ENCODE measurements at places on chromosomes 6 and 20.
A peak's percentile ranks its signal among the peaks of the same experiment; 100 is the strongest.

DNA sequence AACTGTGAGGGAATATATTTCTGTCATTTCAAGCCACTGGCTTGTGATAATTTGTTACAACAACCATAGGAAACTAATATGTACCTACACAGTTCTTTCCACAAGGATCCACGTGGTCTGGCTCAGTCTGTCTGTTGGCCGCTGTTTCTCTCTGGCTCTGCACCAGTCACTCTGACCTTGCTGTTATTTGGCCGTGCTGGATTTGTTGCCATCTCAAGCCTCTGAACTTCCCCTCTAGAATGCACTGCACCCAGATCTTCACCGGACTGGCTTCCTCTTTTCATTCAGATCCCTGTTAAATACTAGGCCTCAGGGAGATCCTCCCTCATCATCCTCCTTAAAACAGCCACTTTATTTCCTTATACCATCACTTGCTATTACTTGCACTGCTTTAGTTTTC, 446.8 kb downstream of the TFAP2B start:
- no peak for DNase-seq
- no peaks in the 10 kb centered on the region for H3K27me3 ChIP-seq
- no peaks in the 10 kb centered on the region for H3K4me1 ChIP-seq
- H3K4me3 ChIP-seq: no peak overlapping the region

DNA sequence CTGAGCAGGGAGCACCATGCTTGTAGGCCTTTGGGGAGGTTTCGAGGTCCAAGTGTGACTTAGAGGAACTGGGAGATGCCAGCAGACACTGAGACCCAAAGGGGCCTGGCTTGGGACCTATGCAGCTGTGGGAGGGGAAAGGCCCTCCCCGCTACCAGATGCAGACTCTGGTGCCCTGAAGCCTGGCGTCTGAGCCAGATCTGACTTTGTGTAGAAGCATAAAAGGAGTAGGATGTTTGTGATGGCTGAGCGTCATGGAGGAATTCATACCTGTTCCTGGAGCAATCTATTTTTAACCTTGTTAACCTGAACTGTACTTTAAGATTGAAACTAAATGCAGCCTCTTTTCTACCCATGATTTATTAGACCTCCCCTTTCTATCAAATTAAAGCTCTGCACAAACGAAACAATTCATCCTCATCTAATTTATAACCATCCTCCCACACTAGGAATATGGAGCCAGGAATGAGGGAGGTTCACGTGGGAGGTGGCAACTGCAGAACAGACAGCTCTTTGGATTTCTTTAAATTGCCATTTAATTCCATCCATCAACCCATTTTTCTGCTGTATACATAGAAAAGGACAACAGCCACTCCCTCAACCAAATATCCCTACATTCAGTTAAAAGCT, 172.6 kb upstream of the AGPAT4 start:
- no peak for DNase-seq
- H3K27ac ChIP-seq: no peak overlapping the region
- H3K36me3 ChIP-seq: no peaks in the 10 kb centered on the region

- no peaks in the 10 kb centered on the region for H3K36me3 ChIP-seq
- no peak for DNase-seq
- H3K4me1 ChIP-seq: no peaks in the 10 kb centered on the region
- no peaks in the 10 kb centered on the region for H3K27me3 ChIP-seq
- no peak overlapping the region for H3K4me3 ChIP-seq
These were observed 383.7 kb upstream of the IRAK1BP1 start for GRCh38 chr6:78483553-78484197.

DNA sequence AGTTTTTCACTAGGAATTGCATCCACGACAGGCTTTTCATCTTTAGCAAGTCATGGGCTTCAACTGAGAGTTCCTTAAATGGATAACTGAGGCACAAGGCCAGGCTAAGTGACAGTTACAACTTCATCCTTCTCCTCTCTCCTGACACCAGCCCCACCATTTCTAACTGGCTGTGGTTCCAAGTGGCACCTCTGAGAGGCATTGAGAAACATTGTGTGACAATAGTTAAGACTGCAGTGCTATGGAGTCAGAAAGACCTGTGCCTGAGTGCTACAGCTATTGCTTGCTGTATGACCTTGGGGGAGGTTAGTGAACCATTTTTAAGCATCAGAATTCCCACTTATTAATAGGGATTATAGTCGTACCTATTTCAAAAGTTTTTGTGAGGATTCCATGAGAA, 26.2 kb upstream of the MLIP start:
- H3K4me3 ChIP-seq: no peak overlapping the region
- H3K36me3 ChIP-seq: no peaks in the 10 kb centered on the region
- H3K4me1 ChIP-seq: peaks cover 6% of the 10 kb centered on the region

GRCh38 chr6:133964052-133964451, 11.0 kb downstream of the TBPL1 start:
- H3K4me1 ChIP-seq: peaks cover 2% of the 10 kb centered on the region
- no peak for DNase-seq
- H3K27me3 ChIP-seq: no peaks in the 10 kb centered on the region
- no peak overlapping the region for H3K4me3 ChIP-seq
- H3K36me3 ChIP-seq: no peaks in the 10 kb centered on the region

- no peaks in the 10 kb centered on the region for H3K4me1 ChIP-seq
These were observed 471.8 kb downstream of the COL12A1 start for GRCh38 chr6:74733830-74734620.

- no peak overlapping the region for H3K27ac ChIP-seq
- H3K36me3 ChIP-seq: no peaks in the 10 kb centered on the region
- H3K4me1 ChIP-seq: no peaks in the 10 kb centered on the region
- H3K27me3 ChIP-seq: peaks cover 9% of the 10 kb centered on the region
- no peak for DNase-seq
These were observed 2.5 kb upstream of the FOXQ1 start for GRCh38 chr6:1309366-1309765.

- H3K27me3 ChIP-seq: no peaks in the 10 kb centered on the region
- no peak overlapping the region for H3K27ac ChIP-seq
- peak; percentile 30 for DNase-seq
- H3K4me3 ChIP-seq: no peak overlapping the region
- no peaks in the 10 kb centered on the region for H3K36me3 ChIP-seq
These were observed 667.7 kb upstream of the AGPAT4 start for GRCh38 chr6:161941565-161941964.

GRCh38 chr6:30769088-30769852, 24.9 kb upstream of the IER3 start:
- no peak overlapping the region for H3K4me3 ChIP-seq
- DNase-seq: peak; percentile 56
- no peaks in the 10 kb centered on the region for H3K27me3 ChIP-seq
- H3K4me1 ChIP-seq: peaks cover 18% of the 10 kb centered on the region

- peak within 1 kb of the TSS; percentile 89 for H3K27ac ChIP-seq
- H3K27me3 ChIP-seq: no peaks in the 10 kb centered on the region
- peak; percentile 62 for DNase-seq
- H3K36me3 ChIP-seq: no peaks in the 10 kb centered on the region
These were observed at the start of gene SYTL3 for GRCh38 chr6:158649289-158650143. SYTL3 (plus strand) TSS chr6:158650054; CDS start chr6:158663269, 13,215 bp downstream.

- no peak overlapping the region for H3K27ac ChIP-seq
- H3K36me3 ChIP-seq: no peaks in the 10 kb centered on the region
- no peak overlapping the region for H3K4me3 ChIP-seq
- DNase-seq: peak; percentile 74
- no peaks in the 10 kb centered on the region for H3K4me1 ChIP-seq
These were observed 30.1 kb upstream of the SLC16A10 start for GRCh38 chr6:111057074-111057752.

DNA sequence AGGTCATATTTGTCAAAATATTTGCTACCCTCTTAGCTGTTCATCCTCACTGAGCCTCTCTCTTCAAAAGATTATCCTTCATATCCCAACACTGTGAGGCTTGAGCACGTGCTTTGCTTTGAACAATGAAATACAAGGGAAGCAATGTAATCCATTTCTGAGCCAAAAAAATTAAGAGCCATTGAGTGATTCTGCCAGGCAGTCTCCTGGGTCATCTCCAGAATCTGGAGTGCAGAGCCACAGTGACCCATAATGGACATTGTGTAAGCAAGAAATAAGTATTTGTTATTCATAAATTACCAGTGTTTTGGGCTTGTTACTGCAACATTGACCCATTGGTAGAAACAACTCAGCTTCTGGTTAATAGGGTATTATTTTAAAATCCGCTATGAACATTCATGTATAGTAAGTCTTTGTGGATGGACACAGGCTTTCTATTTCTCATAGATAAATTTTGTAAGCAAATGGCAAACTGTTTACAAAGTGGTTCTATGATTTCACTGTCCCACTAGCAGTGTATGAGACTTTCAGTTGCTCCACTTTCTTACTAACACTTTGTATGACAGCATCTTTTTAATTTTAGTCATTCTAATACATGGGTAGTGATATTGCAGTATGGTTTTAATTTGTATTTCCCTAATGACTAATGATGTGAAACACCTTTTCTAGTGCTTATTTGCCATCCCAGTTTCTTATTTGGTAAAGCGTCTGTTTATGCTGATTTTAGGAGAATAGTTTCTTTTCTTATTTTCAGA, 358.2 kb downstream of the PLCB1 start:
- no peak overlapping the region for H3K27ac ChIP-seq
- no peak for DNase-seq
- H3K4me3 ChIP-seq: no peak overlapping the region

DNA sequence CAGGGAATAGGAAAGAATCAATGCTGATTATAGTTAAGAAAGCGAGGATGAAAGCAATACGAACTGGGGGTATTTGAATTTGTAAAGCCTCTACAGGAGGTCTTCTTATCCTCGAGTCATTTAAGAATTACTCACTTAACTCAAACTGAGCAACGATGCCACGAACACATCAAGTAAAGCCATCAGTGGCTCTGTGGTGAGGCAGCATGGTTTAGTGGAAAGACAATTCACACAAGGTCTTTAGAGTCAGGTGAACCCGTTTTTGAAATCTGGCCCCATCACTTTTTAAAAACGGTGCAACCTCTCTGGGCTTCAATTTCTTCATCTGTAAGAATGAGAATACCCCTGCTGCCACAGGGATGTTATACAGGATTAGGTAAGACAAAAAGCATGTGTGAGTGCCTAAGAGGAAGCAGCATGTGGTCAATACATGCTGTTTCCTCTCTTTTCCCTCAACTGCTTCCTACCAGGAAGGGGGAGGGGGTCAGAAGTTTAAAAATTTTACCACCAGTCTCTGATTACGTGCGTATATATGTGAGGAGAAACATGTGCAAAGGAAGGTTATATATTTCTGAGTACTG, 162.0 kb downstream of the BTBD9 start:
- no peak overlapping the region for H3K27ac ChIP-seq
- no peaks in the 10 kb centered on the region for H3K27me3 ChIP-seq
- H3K4me1 ChIP-seq: no peaks in the 10 kb centered on the region
- no peak overlapping the region for H3K4me3 ChIP-seq
- H3K36me3 ChIP-seq: no peaks in the 10 kb centered on the region

- no peak for DNase-seq
- H3K27me3 ChIP-seq: no peaks in the 10 kb centered on the region
- no peaks in the 10 kb centered on the region for H3K4me1 ChIP-seq
- no peak within 1 kb of the TSS for H3K4me3 ChIP-seq
These were observed at the start of gene CST9 for GRCh38 chr20:23605867-23606651. CST9 (minus strand) TSS chr20:23605917; CDS start chr20:23605864, 53 bp downstream.

GRCh38 chr20:63044204-63044600, 37.4 kb upstream of the BHLHE23 start:
- H3K27ac ChIP-seq: no peak overlapping the region
- DNase-seq: no peak
- H3K4me3 ChIP-seq: no peak overlapping the region

Measured in small intestine (tissue), 16 donors.